Activated CD4-positive, alpha-beta T cell treated with anti-CD3 and anti-CD28 coated beads for 36 hours (primary cell): ENCODE measurements at places on chromosomes 2 and 18. TPM values are rescaled to one million over a fixed set of nuclear protein-coding genes. Genes with fewer than 3 reads are reported as not detected.

GRCh38 chr2:216235462-216235861 lies 126.3 kb downstream of the XRCC5 start:
- DNase-seq = no peak
- H3K27ac ChIP-seq = no peak overlapping the region
- H3K27me3 ChIP-seq = no peaks in the 10 kb centered on the region

GRCh38 chr2:232592772-232593395 lies 40.5 kb upstream of the EFHD1 start:
- H3K27me3 ChIP-seq = no peaks in the 10 kb centered on the region
- no peak overlapping the region for H3K4me3 ChIP-seq
- H3K4me1 ChIP-seq = peaks cover 8% of the 10 kb centered on the region
- no peaks in the 10 kb centered on the region for H3K36me3 ChIP-seq
- DNase-seq = peak; percentile 20
- H3K27ac ChIP-seq = peak overlapping the region; percentile 56

- no peaks in the 10 kb centered on the region for H3K36me3 ChIP-seq
- H3K27ac ChIP-seq = no peak overlapping the region
- H3K27me3 ChIP-seq = no peaks in the 10 kb centered on the region
- no peaks in the 10 kb centered on the region for H3K4me1 ChIP-seq
Measured at GRCh38 chr2:18325118-18325517, 235.3 kb downstream of the RDH14 start.

DNA sequence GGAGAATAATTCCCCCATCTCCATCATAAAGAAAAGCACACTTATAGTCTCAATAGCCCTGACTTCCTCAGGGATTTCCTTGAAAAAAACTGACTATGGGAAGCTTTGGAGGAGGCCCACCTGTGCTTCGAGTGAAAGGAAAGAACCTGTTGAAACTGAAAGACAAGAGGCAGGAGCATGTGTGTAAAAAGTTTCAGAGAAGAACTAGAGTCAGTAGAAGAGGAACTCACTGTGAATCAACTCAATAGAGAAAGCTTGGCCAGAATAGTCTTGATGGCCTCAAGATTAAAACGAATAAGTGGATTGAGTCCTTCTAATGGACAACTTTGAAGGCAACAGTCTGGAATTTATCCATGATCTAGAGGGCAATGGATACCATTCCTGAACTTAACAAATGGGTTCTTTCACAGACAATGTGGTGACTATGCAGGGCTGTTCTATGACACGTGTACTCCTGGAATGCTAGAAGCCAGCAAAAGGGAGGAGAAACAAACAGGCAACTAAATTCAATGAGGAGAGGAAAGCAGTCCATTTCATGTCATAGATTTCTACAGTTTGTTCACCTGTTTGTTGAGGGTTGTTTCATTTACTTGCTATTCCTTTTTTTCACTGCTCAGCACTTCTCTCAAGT lies 442.3 kb downstream of the GRB14 start:
- no peak for DNase-seq
- H3K4me1 ChIP-seq = no peaks in the 10 kb centered on the region
- H3K4me3 ChIP-seq = no peak overlapping the region
- H3K27me3 ChIP-seq = no peaks in the 10 kb centered on the region
- H3K27ac ChIP-seq = no peak overlapping the region

DNA sequence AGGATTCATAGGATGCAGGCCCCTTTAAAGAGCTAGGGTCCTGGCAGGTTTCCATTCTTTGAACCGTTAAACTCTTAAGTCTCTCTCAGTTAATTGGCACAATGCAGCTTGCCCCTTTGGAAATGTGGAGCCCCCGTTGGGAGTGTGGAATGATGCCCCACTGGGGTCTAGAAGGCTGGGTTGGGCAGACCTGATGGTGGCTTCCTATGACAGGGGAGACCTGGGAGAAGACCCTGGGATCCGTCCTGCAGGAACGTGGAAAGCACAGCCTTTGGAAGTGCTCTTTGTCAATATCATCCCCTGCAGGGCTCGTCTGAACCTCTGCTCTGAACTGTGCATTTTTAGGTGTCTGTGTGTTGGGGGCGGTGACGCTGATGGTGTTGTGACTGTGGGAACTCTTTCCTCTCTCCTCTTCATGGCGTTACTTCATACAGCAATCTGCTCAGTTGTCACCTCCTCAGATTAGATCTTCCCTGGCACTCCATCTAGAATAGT lies 190.6 kb downstream of the MYCN start:
- H3K27ac ChIP-seq = no peak overlapping the region
- no peaks in the 10 kb centered on the region for H3K36me3 ChIP-seq
- no peak for DNase-seq
- no peak overlapping the region for H3K4me3 ChIP-seq

- H3K4me3 ChIP-seq = no peak overlapping the region
- H3K4me1 ChIP-seq = peaks cover 17% of the 10 kb centered on the region
- DNase-seq = no peak
Measured at GRCh38 chr2:232925153-232925820, 55.2 kb downstream of the SNORC start.

DNA sequence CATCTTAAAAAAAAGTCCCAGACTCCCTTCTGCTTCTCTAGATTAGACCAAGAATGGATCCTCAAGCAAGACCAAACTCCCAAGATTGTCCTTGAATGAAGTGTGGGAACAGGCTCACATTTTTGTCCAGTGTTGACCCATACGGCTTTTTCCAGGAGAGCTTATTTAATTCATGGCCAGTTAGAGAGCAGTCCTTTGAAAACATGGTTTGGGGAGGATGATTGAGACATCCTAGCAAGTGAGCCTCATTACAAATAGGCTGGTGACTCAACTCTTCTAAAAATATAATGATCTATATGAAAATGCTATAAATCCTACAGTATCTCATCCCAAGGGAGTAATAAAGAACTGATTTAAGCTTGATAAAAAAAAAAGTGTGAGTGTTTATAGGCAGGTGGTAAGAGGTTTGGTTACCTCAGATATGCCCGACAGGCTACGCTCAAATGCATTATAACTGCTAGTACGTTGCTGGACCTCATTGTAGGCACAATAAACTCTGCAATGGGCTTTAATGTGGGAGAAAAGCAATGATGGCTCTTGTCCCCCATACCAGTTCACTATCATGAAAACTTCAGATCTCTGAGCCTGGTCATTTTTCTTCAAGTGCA lies 17.0 kb downstream of the ANKRD29 start:
- H3K4me3 ChIP-seq = no peak overlapping the region
- no peaks in the 10 kb centered on the region for H3K27me3 ChIP-seq
- H3K4me1 ChIP-seq = no peaks in the 10 kb centered on the region

- H3K4me3 ChIP-seq = no peak overlapping the region
- H3K36me3 ChIP-seq = no peaks in the 10 kb centered on the region
- H3K4me1 ChIP-seq = peaks cover 20% of the 10 kb centered on the region
- DNase-seq = no peak
- H3K27me3 ChIP-seq = no peaks in the 10 kb centered on the region
- H3K27ac ChIP-seq = no peak overlapping the region
Measured at GRCh38 chr2:144343145-144343544, 176.8 kb downstream of the ZEB2 start.

- H3K36me3 ChIP-seq = no peaks in the 10 kb centered on the region
- H3K27me3 ChIP-seq = peaks cover 7% of the 10 kb centered on the region
Measured at GRCh38 chr2:73699437-73699836, 37.7 kb downstream of the TPRKB start.

- no peak overlapping the region for H3K4me3 ChIP-seq
- H3K27me3 ChIP-seq = no peaks in the 10 kb centered on the region
- H3K4me1 ChIP-seq = peaks cover 11% of the 10 kb centered on the region
- H3K27ac ChIP-seq = no peak overlapping the region
- DNase-seq = no peak
Measured at GRCh38 chr18:69774831-69775230, 172.8 kb downstream of the CD226 start.

- H3K4me1 ChIP-seq = no peaks in the 10 kb centered on the region
- H3K27ac ChIP-seq = no peak overlapping the region
- DNase-seq = no peak
- no peaks in the 10 kb centered on the region for H3K27me3 ChIP-seq
Measured at GRCh38 chr18:50454387-50454988, 79.6 kb downstream of the SKA1 start.

The PID1 gene
- total RNA-seq = not detected

The SDC1 gene
- total RNA-seq = not detected

The ZNF396 gene
- total RNA-seq = 0.47 TPM
